ENCODE measurements at places on chromosomes 4 and X. TPM values are rescaled to one million over a fixed set of nuclear protein-coding genes. Genes with fewer than 3 reads are reported as not detected.

Gene UGT8
- total RNA-seq: 38.4 TPM

Gene CLOCK
- total RNA-seq: 20.3 TPM

Gene PPAT
- total RNA-seq: 13.3 TPM

Gene TGIF2LX
- not detected for total RNA-seq

Gene CFAP47
- 2.3 TPM for total RNA-seq

Gene MTNR1A
- total RNA-seq: 2.0 TPM

Gene SPANXN3
- total RNA-seq: not detected

Gene ADH1C
- total RNA-seq: 83.4 TPM

Gene MAP7D3
- 6.2 TPM for total RNA-seq

Gene SCD5
- 27.0 TPM for total RNA-seq

Gene GCNA
- total RNA-seq: 2.6 TPM

Gene MAP3K15
- 5.0 TPM for total RNA-seq

Gene TCP11X2
- total RNA-seq: 1.4 TPM

Gene DCHS2
- total RNA-seq: 11.1 TPM

Gene LSM6
- total RNA-seq: 72.0 TPM

Gene S100P
- 14.2 TPM for total RNA-seq

Gene GPR101
- not detected for total RNA-seq

Gene FAM133A
- total RNA-seq: not detected

Gene TKTL1
- total RNA-seq: 0.18 TPM

Gene MAGEH1
- total RNA-seq: 66.7 TPM

Gene ZDHHC15
- total RNA-seq: 5.1 TPM

Gene SOWAHD
- total RNA-seq: 1.2 TPM

Measured in metanephros (tissue), 2 donors.